ENCODE measurements at places on chromosomes 12 and 14.

DNA sequence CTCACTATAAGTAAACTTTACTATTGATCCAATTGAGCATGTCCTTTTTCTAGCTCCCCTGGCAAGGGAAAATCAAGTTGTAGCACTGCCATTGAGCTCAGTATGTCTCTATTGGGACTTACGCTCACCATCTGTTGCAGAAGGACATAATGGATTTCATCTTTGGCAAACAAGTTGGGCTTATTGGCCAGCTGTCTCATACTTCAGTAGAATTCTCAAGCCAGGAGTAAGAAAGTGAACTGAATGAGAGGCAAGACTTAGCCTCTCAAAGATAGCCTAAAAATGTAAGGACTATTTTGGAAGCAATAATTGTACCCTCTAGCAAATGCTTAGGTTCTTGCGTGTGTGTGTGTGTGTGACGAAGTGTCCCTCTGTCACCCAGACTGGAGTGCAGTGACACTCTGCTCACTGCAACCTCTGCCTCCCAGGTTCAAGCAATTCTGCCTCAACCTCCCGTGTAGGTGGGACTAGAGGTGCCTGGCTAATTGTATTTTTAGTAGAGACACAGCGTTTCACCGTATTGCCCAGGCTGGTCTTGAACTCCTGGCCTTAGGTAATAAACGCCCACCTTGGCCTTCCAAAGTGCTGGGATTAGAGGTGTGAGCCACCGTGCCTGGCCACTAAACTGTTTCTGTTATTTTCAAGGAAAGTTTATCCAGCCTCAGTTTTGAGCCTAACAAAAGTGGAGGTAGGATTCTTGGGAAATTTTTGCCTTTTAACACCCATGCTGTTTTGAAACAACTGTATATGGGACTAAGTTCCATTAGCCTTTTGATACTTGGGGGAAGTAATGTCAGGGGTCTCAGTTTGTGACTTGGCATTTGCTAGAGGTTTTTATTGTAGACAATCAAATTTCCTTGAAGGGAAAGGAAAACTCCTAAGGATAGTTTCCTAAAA lies 7.0 kb downstream of the HNRNPA1 start:
- DNase-seq, result no peak

GRCh38 chr14:68249661-68250451 lies 430.3 kb downstream of the RAD51B start:
- no peak for DNase-seq

DNA sequence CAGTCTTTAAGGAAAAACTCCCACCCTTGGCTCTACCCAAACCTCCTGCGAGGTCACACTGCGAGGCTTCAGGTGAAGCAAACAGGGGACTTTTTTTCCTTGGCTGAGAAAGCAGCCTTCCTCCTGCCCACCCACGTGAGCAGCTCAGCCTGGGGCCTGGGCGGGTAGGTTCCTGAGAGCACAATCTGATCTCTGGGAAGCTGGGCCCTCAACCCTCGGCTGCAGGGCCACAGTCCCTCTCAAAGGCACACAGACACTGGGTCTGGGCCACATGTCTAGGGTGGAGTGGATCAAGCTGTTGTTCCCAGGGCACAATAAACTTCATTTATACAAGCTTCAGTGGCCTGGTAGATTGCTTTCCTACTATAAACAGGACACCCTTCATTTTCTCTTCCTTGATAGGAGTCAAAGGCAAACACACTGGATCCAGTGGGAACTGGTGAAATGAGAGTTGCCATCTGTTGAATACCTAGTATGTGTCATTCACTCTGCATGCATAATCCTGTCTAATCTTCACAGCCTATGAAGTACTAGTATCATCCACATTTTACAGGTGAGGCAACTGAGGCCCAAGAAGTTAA lies 41.3 kb upstream of the PNMA1 start:
- no peak for DNase-seq

DNA sequence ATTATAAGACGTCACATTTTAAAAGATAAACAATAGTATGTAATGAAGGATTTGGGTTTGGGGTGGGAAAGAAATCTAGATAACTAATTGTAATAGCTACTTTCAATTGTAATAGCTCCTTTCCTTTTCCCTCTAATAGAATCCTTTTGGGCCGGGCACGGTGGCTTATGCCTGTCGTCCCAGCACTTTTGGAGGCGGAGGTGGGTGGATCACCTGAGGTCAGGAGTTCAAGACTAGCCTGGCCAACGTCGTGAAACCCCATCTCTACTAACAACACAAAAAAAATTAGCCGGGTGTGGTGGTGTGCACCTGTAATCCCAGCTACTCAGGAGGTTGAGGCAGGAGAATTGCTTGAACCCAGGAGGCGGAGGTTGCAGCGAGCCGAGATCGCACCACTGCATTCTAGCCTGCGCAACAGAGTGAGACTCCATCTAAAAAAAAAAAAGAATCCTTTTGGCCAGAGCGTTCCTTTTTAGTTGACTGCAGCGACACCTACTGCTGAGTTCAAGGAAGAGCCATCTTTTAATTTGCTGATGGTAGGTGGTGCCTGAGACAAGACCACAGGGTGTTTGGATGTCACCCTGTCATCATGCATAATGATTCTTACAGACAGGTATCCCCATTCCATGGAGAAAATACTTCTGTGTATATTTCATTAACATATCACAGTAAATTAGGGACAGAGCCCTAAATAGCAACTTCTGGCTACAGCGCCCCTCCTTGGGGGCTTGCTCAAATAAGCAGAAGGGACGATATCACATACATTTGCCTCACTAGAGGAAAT lies 79.5 kb downstream of the ARMH4 start:
- peak; percentile 25 for DNase-seq

GRCh38 chr12:114670291-114670980 lies 13.5 kb downstream of the TBX3 start:
- DNase-seq, result no peak

GRCh38 chr14:76212242-76212641 lies 60.5 kb downstream of the GPATCH2L start:
- DNase-seq, result no peak

GRCh38 chr12:3833670-3834310 lies 39.4 kb downstream of the PARP11 start:
- DNase-seq, result no peak

DNA sequence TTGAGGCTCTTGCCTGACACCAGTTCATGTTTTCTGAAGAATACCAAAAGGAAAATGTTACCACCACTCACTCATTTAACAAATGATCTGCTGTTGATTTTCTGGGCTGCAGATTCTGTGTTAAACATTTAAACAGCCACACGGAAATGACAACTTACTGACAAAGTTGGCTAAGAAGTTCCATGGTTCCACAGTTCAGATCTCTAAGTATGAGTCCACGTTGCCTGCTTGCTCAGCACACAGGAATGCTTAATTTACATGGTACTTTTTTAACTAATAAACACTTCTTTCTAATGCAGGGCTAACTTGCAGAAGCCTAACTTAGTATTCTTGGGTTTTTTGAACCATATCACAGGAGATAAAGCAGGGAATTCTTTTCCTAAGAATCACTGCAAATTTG lies 34.7 kb downstream of the PTGER2 start:
- no peak for DNase-seq
